Stimulated activated naive CD4-positive, alpha-beta T cell treated with Interleukin-2 at 50 U/mL for 16 hours (primary cell): ENCODE measurements at places on chromosomes 1 and 21.

DNA sequence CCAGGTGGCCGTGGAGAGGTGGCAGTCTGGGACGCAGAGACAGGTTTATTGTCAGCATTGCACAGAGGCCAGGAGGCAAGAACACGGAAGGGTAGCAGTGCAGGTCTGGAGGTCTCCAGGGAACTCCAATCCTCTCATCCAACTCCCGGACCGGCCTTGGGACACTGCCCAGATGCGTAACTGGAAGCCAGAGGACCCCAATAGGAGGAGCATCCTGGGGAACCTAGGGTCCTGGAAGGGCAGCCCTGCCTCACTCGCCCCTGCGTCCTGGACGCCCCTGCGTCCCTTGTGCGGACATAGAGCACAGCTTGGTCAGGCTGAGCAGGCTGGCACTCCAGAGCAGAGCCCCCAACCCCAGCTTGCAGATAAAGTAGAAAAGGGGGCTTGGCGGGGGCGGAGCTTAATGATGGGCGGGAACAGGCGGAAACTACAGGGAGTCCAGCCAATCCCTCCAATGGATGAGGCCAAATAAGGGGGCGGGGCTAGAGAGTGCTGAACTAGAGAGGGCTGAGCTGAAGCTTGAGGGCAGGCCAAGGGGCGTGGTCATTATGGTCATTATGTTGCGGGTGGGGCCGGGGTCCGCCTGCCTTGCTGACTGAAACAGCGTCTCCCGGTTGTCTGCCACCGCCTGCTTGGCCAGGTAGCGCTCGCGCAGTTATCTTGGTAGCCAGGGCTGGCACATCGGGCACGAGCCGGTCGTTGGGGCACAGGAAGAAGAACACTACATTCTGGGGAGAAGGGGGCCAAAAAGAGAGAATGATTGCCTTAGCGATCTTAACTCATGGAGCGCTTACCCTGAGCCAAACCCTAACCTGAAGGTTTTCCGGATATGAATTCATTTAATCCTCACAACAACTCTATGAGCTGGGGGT lies 3.7 kb upstream of the ARHGEF19 start:
- DNase-seq = peak; percentile 36

DNA sequence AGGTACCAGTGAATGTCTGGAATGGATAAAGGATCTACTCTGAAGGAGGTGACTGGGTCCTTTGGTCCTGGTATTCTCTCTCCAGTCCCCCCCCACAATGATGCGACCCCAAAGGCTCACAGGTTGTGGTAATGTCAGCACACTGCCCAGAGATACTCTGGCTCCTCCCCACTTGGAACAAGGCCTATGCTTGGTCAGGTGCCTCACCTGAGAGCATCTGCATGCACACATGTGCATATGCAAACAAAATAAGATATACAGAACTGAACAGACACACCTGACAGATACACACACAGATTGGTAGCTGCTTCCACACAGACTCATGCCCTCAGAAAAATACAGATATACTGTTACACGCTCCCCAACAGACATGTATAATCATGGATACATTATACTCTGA lies 33.5 kb downstream of the DMAP1 start:
- DNase-seq = no peak

DNA sequence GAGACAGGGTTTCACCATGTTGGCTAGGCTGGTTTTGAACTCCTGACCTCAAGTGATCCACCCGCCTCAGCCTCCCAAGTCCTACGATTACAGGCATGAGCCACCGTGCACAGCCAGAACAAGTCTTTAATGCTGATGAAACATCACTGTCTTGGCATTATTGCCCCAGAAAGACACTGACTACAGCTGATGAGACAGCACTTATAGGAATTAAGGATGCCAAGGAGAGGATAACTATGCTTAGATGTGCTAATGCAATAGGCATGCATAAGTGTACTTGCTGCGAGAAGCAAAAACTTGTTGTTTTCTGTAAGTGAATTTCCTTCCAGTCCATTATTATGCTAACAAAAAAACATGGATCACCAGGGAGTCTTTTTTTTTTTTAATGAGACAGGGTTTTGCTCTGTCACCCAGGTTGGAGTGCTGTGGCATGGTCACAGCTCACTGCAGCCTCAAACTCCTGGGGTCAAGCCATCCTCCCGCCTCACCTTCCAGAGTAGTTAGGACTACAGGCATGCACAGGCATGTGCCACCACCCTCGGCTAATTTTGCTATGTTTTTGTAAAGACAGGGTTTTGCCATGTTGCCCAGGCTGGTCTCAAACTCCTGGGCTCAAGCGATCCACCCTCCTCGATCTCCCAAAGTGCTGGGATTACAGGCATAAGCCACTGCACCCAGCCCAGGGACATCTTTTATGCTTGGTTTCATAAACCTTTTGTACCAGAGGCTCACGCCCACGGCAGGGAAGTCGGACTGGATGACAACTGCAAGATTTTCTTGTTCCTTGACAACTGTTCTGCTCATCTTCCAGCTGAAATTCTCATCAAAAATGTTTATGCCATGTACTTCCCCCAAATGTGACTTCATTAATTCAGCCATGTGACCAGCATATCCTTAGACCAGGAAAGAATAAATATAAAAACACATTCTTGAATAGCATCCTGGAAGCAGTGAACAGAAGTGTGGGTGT lies 23.1 kb downstream of the RHEX start:
- no peak for DNase-seq

- DNase-seq = peak; percentile 12
These were observed 19.5 kb upstream of the RGSL1 start for GRCh38 chr1:182430263-182431068.

DNA sequence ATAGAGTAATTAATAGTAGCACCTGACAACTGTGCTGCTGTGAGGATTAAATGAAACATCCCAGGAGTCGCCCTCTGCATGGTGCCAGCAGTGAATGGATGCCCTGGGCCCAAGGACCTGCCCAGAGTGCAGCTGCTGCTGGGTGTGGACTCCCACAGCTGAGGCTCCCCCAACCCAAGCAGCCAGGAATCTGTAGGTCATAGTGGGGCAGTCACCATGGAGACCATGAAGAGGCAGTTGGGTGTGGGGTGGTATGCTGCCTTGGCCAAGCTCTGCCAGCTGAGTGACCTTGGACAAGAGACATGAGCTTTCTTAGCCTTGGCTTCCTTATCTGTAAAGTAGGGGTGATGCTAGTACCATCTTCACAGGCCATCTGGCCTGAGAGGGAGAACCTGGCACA lies 9.4 kb downstream of the OLIG2 start:
- no peak for DNase-seq

- DNase-seq = no peak
These were observed 29.6 kb downstream of the SLC1A7 start for GRCh38 chr1:53112861-53113260.

- no peak for DNase-seq
These were observed 76.4 kb downstream of the TIAM1 start for GRCh38 chr21:31267644-31268043.

DNA sequence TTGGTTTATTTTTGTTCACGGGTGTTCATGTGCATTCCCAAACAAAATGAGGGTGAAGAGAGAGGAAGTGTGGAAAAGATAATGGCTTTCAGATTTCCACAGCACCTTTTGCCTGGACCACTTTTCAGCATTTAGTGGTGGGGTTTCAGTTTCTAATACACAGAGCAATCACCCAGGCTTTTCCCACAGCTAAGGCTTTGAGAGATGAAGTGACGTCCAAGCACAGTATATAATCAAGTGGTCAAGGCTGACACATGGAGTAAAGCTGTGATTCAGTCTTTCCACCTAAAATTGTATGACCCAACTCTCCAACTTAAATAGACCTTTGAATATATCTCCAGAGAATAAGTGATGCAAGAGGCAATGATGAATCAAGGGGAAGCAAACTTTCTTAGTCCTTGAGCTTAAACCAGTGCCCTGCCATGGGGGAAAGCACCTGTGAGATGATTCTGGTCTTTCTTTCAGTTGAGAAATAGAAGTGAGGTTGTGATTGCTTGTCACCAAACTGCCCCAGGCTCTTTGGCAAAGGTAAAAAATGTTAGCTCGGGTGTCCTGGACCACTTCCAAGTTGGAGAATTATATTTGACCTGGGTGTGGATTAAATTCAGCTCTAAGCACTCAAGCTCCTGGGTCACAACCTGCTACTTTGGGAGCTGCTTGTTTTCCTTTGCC lies 2.4 kb upstream of the PIK3R3 start:
- no peak for DNase-seq

- no peak for DNase-seq
These were observed 67.5 kb downstream of the TRIM11 start for GRCh38 chr1:228339059-228339704.

DNA sequence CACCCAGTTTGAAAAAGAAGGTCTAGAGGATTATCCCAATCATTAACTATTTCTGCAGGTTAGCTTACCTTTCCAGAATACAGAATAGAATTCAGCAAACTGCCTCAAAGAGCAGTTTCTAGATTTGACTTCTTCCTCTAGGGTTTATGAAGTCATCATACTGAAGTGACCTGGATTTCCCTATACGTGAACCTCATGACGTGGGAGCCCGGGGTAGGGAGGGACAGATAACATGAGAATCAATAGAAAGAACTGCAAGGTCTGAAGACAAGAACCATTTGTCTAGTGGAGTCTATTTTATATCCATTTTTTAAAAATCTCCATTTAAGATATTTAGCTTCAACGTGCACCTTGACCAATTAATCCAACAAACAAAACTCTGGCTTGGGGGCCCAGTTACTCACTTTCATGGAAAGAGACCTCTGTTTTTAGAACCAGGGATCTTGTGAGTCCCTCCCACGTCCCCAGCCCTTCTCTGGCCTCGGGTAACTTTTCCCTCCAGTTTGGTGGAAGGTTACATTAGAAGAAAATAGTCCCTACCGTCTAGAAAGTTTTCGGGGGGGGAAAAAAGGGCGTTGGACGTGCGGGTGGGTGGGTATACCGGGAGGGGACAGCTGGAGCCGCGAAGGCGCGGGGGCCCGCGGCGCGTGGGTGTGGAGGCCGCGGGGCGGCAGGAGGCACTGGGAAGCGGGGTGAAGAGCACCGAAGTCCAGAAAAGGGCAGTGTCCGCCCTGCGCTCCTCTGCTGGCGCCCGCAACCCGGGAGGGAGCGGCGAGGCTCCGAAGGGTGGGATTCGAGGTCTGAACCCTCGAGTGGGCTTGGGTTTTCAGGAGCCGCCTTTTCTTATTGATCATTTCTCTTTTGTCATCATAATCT lies 13.8 kb upstream of the POGZ start:
- DNase-seq = peak; percentile 5

GRCh38 chr1:24413350-24414163 lies at the start of gene STPG1:
Gene STPG1, minus strand, starts transcription at chr1:24413782. Its CDS starts 12,394 bp downstream, at chr1:24401388.
- peak; percentile 72 for DNase-seq

- peak; percentile 70 for DNase-seq
These were observed 898 bp downstream of the MFSD2A start for GRCh38 chr1:39955547-39956539.

DNA sequence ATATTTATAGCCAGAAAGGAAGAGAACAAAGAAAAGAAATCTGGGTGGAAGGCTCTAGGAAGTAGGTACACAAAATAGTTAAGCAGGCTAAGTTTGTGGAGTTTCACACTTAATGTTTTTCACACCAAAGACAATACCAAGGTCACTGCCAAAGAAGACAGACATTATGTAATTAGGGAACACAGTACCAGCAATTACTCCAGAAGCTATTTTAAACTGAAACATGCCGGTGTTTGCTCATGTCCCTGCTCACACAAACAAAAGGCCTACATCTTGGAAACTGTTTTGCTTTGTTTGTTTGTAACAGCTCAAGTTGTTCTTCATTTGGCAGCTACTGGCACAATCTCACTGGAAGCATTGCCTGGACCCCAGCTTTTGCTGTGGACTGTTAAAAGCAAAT lies 88.5 kb upstream of the DAB1 start:
- DNase-seq = no peak

- DNase-seq = no peak
These were observed 205.8 kb downstream of the TNR start for GRCh38 chr1:175537571-175537970.

- DNase-seq = peak; percentile 40
These were observed 545 bp downstream of the PATJ start for GRCh38 chr1:61742620-61743430.

DNA sequence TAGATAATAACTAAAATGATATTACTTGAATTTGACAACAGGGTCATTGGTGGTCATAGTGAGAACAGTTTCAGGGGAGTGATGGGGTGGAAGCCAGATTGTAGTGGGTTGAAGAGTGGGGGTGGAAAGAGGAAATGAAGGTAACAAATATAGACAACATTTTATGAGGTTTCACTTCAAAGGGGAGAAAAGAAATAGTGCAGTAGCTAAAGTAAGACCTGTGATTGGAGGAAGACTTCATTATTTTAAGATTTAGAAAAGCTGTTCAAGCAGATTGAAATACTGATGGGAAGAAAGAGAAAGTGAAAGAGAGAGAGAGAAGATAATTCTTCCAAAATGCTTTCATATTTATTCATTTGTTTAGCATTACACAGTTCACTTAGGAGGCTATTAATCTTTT lies 52.0 kb upstream of the KCNA3 start:
- no peak for DNase-seq

GRCh38 chr1:110051262-110051648 lies 16.8 kb downstream of the STRIP1 start:
- DNase-seq = no peak

GRCh38 chr1:245397771-245398170 lies 243.0 kb downstream of the KIF26B start:
- no peak for DNase-seq

- no peak for DNase-seq
These were observed 102.0 kb downstream of the NMNAT2 start for GRCh38 chr1:183315991-183316758.

DNA sequence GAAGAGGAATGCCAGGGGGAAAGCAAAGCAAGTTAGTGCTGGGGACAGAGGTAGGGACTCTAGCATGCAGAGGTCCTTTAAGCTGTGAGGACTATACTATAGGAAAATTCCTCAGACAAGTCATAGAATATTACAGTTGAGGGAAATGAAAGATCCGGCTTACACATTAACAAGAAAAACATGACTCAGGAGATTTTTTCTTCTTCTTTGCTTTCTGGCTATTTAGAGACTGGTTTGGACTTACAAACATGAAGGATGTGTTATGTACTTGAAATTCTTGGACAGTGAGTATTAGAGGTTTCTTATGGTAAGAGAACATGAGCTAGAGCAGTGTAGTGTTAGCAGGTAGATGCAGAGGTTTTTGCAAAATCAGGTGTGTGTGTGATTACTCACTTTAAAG lies 24.9 kb downstream of the USP25 start:
- no peak for DNase-seq

- no peak for DNase-seq
These were observed 10.9 kb upstream of the AURKAIP1 start for GRCh38 chr1:1385931-1386330.

DNA sequence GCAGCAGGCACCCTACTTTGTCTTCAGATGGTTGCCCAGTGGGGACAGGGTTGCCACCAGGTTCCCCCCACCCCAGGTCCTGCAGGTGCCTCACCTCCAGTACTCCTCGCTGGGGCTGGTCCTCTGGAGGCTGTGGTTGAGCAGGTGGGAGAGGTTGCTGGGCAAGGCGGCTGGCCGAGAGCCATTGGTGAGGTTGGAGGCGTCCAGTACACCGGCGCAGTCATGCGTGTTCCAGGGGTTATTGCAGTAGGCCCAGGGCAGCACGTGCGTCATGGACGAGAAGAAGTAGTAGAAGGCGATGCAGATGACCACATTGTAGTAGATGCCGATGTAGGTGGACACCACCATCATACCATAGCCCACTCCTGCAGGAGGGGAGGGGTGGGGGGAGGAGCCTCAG lies 16.9 kb downstream of the CCDC24 start:
- no peak for DNase-seq
